SW 1271 (cell line): ENCODE measurements at places on chromosomes 7 and 10.

GRCh38 chr7:106074257-106074656 is 37.9 kb downstream of the SYPL1 start:
- DNase-seq, result no peak

DNA sequence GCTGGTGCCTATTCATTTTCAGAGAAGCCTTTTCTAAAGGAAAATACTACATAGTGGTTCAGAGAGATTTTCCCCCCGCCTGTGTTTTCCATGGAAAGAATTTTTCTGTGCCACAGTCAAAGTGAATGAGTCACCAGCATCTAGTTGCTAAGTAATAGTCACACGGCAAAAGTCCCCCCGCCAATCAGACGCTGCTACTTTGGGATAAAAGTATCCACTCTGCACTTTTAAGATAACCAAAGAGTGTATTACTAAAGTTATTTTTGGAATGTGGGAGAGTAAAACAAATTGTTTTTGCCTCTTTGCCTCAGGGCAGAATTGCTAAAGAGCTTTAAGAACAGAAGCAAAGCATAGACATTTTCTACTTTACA is 23.5 kb downstream of the ABLIM1 start:
- DNase-seq, result peak; percentile 5

DNA sequence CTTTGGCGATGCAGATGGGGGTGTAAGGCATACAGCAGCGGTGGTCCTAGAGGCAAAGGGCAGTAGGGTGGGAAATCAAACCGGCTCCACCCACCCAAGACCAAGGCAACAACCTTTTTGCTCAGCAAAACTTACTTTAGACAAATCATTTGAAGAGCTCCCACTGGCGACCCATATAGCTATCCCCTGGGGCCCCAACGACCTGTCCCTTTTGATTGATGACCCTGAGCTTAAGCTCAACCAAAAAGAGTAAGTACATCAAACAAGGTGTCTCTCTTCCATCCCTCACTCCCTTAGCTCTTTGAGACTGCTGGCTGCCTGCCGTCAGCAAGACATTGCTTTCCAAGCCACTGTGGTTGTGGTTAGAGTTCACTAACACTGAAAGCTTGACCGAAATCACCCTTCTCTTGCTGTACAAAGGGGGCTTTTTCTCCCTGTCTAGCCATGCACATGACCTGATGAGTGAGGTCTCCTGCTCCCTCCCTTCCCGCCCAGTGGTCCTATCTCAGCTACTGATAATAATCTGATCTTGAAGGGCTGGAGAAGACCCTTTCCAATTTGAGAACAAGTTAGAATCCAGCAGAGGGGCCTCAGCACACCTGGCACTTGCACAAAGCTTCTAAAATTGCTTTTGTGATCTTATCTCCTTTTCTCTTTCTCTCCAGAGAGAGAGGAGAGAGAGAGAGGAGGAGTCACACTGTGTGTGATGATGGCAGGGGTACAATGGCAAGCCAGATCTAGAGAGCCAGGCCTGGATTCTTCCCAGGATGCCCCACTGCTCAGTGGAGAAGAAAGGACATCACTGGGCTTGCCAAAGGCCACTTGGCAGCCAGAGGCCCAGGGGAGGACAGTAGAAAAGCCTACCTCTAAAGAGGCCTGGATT is 42.2 kb downstream of the XPNPEP1 start:
- DNase-seq, result no peak

DNA sequence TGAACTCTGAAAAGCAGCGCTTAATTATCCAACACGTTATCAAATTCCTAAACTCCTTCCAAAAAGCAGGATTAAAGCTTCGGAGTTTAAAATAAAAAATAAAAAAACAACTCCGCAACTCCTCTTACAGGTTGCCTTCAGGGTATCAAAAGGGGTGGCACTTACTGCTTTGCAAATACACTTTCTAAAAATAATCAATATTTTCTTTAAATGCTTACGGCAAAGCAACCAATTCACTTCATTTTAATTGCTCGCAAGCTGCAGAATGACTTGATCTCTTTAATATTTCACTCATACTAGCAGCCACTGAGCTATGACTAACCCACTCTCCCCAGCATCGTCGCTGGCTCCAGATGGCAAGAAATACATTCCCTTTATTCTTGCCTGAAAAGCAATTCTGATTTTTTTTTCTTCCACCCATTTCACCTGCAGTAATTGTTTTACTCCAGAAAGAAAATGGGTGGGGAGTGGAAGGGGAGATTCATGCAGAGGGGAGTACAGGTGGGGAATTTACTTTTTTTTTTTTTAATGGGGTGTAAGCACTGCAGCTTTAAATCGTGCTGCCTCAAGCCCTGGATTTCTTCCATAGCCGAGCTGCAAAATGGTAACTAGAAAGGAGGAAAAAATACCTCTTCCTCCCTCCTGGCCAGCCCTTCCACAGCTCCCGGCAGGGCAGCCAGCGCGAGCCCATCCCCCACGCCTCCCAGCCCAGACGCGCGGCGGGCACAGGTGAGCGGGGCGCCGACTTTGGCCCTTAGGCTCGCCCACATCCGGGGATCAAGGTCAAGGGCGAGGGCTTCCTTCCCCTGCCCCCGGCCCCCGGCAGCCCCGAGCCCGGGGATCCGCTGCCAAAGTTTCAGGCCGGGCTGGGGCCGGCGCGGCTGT is 54.2 kb upstream of the FHIP2A start:
- DNase-seq, result no peak

GRCh38 chr10:34959786-34960185 is 130.4 kb downstream of the CUL2 start:
- DNase-seq, result no peak

DNA sequence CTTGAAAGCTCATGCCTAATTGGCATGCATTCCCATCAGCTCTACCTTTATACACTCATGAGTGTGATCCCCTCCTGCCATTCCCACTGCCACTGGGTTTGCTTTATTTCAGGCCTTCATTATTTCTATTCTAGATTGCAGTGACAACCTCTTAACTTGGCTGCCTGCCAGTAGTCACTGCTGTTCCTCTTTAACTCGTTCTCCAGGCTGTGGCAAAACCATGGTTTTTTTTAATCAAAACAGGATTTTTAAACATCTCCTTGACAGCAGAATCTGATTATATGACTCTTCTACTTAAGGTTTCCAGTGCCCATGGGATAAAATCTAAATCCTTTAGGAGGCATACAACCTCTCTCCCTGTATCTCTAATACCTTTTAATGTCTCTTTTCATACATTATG is 223.7 kb upstream of the PCDH15 start:
- no peak for DNase-seq

- DNase-seq, result no peak
These were observed 430.4 kb downstream of the TFEC start for GRCh38 chr7:115600207-115600606.

- no peak for DNase-seq
These were observed 51.8 kb upstream of the PPP1R9A start for GRCh38 chr7:94855589-94855988.

DNA sequence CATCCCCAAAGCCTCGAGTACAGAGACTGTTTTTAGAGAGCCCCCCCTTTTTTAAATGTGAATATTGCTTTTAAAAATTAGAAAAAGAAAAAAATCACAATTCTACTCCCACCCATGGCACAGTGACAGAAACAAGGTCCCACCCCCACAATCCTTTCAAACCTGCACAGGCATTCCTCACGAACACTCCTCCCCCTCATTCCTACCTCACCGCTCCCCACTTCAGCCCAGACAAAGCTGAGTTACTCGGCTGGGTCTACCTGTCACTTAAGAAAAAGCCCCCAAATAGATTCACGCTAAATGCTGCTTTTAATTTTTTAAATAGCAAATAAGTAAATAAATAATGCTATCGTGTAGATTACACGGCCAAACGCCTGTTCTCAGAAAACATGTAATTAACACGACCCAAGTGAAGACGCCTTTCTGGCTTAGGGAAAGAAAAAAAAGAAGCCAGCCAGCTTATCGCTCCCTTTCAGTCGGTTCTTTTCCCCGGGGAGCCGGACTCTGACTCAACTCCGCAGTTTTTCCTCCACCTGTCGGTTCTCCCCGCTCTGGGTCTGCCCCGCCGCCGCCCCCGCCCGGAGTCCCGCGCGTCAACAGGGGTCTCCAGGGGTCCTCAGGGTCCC is 739 bp downstream of the MPP7 start:
- no peak for DNase-seq

GRCh38 chr10:72272689-72273409 is 875 bp upstream of the DDIT4 start:
- peak; percentile 39 for DNase-seq

DNA sequence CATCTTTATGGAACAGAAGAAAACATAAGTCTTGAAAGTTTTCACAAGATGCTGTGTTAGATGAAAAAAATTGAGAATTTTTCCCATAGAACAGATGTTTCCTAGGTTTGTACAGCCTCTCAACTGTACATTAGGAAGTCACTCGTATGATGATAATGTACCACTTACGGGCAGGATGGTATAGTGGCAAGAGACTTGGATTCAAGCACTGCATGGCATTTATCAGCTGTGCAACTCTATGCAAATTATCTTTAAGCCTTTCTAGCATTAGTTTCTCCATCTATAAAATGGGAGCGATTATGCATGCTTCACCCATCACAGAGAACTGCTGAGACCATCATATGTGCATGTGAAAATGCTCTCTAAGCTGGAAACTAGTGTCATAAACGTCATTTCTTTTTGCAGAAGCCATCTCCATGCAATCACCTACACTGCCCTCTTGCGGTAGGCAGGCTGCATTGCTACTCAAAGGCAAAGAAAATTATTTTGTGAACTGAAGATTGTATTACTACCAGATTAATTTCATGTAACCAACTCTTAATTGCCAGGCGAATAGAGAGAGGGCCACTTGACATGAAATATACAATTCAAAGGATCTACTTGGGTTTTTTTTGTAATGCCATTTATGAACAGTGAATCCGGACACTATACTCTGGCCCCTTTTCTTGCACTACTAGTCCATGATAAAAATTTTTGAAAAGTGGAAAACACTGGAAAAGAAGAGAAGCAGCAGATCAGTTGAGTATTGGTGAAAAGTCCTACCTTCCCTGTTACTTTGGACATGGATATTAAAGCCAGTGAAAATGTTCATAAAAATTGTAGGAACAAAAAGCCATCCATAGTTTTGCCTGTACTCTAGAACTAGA is 102.3 kb downstream of the JAZF1 start:
- DNase-seq, result peak; percentile 28

DNA sequence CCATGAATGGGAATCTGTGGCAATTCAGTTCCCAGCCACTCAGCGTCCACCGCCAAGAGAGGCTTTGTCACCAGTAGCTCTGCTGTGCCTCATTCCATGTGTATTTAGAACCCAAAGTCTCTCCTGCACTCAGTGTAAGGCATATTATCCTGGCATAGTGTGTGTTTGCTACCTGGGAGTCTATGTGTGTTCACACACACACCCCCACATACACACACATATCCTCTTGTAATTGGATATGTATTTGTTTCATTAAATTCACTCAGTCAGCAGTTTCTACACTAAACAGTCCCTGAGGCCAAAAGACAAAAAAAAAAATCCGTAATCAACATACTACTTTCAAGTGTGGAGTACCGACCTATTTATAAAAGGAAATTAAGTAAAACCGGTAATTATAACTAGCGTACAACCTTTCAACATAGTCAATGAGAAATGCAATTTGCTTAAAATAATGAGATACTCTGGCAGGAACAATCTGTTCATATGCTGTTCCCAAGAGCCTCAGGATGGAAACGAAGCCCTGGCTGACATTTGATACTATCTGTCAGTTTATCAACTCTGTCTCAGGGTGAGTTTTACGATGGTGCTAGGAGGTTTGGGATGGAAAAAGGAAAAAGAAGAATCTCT is 425.8 kb upstream of the CELF2 start:
- DNase-seq, result no peak

GRCh38 chr10:29980084-29980483 is 79.3 kb downstream of the JCAD start:
- DNase-seq, result no peak

DNA sequence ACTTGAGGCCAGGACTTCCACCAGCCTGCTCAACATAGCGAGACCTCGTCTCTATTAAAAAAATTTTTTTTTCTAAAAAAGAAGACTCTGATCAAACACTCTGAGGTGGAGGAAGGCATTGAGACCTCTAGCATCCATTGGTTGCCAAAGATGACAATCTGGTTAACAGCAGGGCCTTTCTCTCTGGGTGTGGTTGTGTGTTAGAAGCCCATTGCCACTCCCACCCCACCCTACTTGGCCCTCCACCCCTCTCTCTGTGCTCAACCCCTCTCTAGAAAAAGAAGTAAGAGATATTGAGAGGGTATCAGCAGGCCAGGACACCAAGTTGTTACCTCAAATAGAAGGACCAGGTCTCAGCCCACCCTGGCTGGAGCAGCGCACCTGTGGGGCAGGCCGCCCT is 57.4 kb upstream of the MXI1 start:
- DNase-seq, result no peak

DNA sequence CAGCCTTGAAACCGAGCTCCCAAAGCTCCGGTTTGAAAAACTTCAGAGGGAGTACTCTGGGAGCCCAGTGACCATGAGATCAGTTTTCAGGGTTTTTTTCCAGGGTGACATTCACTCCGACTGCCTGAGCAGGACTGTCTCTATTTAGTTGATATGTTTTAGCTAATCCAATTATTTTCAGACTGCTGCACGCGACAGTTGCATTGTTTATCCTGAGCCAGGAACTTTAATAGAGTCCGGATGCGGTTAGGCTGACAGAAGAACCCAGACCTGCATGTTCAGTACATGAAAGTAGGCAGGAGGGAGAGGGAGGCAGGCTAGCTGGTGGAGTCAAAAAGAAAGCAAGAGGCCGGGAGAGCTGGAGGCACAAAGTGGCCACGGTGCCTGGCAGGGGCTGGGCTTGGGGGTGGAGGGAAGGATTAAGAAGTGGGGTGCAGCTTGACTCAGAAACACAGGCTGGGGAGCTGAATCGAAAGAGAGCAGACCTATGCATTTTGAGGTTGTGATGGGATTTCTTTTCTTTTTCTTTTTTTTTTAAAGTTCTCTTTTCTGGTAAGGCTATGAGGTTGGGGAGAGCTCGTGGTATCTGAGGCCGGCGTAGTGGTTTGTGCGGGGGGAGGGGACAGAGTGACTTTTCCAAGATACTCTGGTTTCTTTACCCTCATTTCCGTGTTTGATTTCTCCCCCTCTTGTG is 5.7 kb downstream of the GATA3 start:
- no peak for DNase-seq

DNA sequence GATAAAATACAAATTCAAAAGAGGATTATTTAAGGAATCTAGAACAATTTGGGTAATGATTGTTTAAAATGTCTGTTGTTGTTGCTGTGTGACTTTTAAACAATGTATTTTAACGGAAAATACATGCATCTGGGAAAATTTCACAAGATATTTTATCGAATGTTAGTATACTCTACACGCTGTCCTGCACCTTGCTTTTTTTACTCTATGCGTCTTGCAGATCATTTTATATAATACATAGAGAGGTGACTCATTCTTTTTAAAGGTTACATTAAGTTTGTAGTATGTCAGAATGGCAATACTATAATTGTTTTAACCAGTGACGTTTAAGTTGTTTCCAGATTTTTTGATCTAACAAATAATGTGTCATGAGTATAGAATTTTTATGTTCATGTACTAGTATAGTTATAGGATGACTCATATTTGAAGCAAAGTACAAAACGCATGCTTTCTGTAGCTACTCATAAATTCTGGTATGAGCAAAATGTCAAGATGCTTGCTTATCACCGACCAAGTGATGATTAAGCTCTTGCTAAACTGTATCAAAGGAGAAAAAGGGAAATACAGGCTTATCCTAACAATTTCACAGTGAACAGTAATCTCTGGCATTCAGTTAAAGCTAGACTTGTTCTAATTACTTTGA is 4.9 kb downstream of the DKK1 start:
- DNase-seq, result peak; percentile 82

GRCh38 chr10:42974693-42975002 is 102.2 kb upstream of the RET start:
- DNase-seq, result no peak

GRCh38 chr10:132163826-132164515 is 22.8 kb upstream of the DPYSL4 start:
- no peak for DNase-seq
